ENCODE measurements at places on chromosomes 16 and 17.

DNA sequence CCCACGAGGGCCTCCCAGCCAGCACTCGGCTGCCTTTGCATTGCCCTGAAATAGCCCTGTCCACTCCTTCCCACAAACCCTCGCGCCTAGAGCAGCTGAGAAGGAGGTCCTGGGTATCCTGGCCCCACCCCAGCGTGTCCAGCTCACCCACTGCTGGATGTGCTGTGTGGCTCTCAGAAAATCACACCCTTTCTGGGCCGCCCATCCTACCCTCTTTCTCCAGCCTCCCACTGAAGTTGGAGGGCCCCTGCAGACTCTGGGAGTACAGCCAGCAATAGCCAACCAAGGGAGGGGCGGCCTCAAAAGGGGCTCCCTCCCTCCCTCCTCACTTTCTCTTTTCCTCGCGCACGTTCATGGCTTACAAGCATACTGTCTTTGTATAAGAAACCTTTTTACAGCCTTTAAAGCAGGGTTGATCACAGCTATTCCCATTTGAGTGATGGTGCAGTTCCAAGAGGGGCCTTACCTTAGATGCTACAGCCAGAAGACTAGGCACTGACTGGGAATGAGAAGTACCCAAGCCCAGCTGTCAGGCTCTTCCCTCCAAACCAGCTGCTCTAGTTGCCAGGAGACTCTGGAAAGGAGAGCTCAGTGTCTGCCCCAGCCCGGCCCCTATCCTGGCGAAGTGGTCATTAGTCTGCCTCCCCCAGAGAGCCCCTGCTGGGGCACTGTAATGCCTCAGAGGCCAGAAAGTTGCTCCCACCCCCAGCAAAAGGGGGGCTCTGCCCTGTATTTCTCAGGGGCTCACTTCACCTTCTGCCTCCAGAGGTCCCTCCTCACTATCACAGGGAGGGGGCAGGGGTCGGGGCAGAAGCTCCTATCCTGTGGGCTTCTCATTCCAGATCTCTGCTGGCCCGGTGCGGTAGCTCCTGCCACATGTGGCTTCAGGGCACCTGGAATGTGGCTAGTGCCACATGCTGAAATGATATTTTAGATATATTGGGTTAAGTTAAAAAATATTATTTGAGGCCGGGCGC lies 38.1 kb downstream of the DCAKD start:
- no peak for DNase-seq

- no peak for DNase-seq
These were observed 467.8 kb downstream of the MAF start for GRCh38 chr16:79132701-79133100.

DNA sequence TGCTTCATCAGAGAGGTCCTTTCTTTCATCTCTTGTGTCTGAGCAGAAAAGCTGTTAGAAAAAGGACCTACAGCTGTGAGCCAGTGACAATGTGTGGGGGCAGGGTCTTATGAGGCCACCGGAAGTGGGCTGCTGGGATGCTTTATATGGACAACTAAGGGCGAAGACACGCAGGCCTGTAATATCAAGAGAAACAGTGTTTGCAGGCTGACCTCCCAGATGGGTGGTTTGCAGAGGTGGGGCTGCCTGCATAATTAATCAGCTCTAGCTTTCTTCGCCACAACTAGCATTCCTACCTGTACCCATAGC lies 30.4 kb upstream of the SALL1 start:
- no peak for DNase-seq

DNA sequence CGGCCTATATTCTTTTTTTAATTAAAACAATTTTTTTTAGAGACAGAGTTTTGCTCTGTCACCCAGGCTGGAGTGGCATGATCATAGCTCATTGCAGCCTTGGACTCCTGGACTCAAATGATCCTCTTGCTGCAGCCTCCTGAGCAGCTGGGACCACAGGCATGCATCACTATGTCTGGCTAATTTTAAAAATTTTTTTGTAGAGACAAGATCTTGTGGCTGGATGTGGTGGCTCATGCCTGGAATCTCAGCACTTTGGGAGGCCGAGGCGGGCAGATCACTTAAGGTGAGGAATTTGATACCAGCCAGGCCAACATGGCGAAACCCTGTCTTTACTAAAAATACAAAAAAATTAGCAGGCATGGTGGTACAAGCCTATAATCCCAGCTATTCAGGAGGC lies 54.8 kb upstream of the MSI2 start:
- DNase-seq: no peak

DNA sequence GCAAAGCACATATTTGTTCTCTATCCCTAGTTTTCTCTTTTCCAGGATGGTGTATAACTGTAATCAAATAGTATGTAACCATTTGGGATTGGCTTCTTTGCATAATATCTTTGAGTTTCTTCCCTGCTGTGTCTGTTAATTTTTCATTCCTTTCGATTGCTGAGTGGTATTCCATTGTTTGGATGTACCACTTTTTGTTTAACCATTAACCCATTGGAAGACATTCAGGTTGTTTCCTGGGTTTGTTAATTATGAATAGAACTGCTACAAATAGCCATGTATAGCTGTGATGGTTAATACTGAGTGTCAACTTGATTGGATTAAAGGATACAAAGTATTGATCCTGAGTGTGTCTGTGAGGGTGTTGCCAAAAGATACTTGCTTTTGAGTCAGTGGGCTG lies 4.6 kb upstream of the SLFN13 start:
- DNase-seq: no peak

DNA sequence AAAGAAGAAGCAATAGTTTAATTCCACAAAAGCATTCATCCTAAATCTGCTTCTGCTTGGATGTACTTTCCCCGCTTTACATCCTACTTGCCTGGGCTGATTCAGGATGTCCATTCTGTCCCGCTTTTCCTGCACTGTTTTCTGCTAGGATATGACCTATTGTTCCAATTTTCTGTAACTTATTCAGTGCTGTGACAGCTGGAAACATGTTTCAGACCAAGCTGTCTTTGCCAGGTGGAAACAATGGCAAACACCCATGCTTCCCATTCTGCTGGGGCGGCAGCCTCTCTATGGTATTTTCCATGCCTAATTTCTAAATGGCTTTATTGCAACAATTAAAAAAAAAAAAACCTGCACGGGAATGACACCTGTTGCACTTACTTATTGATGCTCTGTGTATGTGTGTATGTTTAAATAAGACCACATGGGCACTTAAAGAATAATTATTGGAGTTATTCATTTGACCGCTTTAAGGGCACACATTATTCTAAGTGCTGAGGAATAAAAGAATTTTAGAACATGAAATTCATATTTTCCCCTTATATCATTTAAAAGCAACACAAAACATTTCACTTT lies 21.0 kb downstream of the COQ7 start:
- no peak for DNase-seq

DNA sequence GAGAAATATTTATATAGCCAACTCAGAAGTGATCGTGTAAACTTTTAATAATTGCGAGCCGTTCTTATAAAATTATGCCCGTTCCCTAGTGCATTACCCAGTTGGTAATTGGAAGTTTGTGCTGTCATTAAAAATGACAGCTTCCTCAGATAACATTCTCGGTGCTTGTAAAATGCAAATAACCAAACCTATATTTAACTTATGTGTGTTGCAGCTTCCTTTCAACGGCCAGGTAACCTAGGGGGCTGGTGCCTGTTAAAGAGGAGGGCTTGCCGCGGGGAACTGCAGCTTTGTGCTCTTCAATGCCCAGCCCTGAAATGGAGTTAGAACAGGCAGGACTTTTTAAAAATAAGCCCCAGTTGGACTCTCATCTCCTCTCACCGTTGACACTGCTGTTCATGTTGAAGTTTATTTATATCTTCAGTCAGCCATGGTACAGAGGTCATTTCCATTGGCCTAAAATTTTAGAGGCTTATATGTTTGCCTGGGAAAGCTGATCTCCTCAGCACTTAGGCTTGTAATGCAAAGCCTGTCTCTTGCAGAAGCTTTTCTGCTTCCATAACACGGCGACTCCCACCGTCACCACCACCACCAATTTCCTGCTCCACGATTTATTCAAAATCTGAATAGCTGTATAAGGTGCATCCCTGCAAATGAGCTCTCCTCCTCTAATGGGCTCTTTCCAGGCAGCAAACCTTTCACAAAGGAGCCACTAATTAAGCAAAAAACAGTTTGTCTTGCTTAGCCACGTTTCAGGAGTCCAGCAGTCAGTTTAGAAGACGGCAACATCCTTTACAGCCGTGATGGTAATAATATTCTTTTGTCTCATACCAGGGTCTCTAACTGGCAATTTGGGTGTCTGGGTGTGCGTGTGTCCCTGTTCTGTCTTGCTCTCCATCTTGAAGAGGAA lies 74.7 kb downstream of the RPA1 start:
- no peak for DNase-seq

GRCh38 chr17:74567397-74567796 lies at the start of gene CD300H:
Gene CD300H (minus strand): TSS chr17:74567509.
- no peak for DNase-seq

DNA sequence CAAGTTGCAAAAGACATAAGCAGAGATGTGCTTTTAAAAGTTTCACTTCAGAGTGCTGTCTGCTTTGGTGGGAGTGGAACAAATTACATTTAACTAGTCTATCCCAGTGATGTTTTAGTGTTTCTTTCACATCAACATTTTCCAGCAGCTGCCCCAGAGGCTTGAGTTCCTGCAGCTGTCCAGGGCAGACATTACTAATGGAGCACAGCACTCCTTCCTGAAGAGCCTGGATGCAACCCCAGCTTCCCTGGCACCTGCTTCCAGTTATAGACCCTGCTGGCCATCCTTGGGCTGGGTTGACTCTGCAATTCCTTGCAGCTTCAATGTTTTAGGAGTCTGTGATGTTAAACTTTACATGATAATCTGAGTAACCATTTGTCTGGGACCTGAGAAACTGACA lies 61.4 kb upstream of the PIRT start:
- no peak for DNase-seq

DNA sequence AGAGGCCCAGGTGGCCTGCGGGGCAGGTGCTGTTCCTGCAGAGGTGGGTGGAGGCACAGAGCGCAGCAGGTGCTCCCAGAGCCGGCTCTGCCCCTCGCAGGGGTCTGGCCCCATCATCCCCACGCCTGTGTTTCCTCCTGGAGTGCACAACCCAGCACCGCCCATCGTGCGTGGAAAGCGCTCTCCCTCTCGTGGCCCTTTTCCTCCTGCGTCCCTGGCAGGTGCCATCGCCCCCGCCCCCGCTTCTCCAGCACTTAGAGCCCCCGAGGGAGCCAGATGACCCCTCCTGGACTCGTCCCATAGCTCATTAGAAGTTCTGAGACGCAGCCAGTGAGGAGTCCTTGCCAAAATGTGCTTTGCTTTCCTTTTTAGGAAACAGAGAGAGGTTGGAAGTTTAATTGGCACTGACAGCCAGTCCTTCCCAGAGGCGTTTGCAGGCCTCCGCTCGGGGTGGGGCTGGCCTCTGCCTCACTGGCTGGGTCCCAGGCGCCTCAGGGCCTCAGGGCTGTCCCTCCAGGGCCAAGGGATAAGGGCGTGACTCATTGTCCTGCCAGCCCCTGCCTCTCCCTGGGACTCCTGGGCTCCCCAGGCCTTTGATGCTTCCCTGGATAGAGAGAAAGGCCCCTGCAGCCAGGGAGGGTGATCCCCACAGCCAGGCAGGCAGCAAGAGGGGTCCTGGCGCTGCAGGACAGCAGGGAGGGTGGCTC lies 32.2 kb upstream of the CHMP6 start:
- DNase-seq: no peak

DNA sequence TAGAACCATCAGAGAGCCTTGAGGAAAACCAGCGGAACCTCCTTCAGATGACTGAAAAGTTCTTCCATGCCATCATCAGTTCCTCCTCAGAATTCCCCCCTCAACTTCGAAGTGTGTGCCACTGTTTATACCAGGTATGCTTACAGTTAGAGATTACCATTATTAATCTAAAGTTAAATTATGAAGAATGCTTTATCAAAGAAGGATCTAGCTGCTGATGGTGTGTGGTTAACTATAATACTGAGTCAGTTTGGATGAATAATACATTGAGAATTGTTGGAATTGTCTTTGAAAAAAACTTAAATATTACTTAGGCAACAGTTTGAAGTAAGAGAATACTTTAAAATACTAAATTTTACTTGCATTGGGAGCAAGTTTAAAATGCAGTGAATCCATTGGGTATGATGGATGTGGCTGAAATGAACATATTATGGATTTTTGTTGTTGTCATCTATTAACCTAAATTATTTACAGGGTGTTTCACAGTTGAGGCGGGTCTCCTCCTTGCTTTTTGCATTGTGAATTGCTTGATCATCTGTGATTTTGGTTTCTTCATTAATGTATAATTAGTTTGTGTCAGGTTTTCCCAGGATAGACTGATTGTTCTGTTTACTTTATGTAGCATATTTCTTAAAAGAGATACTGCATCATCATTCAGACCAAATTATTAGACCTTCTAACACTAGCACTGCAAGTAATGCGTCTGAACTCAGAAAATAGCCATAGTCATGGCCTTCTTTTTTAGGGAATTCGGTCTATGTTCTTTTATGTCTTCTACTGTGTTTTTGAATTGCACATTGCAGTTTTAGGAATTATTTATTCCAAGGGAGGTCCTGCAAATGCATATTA lies 47.8 kb downstream of the OMG start:
- no peak for DNase-seq

DNA sequence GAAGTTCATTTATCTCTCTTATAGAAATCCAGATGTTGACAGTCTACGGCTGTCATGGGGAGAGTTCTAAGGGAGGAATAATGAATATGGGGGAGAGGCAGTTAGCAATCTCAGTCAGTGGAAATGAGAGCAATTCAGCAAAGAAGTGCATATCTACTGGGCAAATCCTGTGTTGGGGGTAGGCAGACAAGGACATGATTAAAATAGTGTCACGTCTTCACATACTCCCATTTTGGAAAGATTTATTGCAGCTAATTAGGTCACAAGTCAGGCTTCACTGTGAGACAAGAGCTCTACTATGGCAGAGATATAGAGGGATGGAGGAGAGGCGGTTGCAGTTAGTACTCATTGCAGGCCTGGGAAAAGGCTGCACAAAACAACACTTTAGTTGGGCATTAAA lies 29.8 kb downstream of the LRRC36 start:
- DNase-seq: no peak

GRCh38 chr17:38815576-38816193 lies 9.4 kb downstream of the CWC25 start:
- DNase-seq: no peak

DNA sequence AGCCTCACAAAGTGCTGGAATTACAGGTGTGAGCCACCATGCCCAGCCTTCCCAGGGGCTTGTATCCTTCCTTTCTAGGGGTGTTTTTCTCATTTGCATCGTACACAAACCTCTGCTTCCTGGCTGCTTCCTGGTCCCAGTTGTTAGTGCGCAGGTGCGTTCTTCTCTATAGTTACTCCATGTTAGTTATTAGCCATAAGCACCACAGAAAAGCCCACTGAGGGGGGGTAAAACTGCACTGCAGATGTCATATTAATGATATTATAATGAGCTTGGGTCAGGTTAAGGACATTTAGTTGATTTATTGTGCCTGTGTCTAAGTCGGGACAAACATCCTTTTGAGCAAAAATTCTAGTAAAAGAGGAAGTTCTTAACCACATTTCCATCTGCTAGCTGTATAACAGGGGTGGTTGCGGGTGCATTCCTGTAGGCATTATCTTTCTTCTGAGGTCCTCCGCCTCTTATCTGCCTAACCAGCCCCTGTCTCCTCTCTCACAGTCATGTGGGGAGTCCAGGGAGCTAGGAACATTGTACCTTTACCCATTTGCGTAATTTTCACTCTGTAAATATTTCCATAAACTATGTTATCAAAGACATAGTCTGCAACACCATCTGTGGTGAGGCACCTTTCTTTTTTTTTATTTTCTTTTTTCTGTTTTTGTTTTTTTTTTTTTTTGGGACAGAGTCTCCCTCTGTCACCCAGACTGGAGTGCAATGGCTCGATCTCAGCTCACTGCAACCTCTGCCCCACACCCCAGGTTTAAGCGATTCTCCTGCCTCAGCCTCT lies 23.6 kb upstream of the ATF7IP2 start:
- no peak for DNase-seq

Data from stimulated activated CD4-positive, alpha-beta T cell treated with anti-CD3 and anti-CD28 coated beads, Interleukin-1b, Interleukin-23, amount 100 ng/mL, for 24 hours (primary cell).